ELF-1 (cell line): ENCODE measurements at places on chromosomes 11 and 22.
A peak's percentile ranks its signal among the peaks of the same experiment; 100 is the strongest.

GRCh38 chr11:72665911-72666472 lies 8.2 kb downstream of the PDE2A start:
- peak; percentile 64 for DNase-seq

GRCh38 chr11:125258291-125259032 lies 93.9 kb downstream of the PKNOX2 start:
- DNase-seq = no peak

GRCh38 chr22:36512333-36512732 lies 5.5 kb upstream of the FOXRED2 start:
- DNase-seq = no peak

DNA sequence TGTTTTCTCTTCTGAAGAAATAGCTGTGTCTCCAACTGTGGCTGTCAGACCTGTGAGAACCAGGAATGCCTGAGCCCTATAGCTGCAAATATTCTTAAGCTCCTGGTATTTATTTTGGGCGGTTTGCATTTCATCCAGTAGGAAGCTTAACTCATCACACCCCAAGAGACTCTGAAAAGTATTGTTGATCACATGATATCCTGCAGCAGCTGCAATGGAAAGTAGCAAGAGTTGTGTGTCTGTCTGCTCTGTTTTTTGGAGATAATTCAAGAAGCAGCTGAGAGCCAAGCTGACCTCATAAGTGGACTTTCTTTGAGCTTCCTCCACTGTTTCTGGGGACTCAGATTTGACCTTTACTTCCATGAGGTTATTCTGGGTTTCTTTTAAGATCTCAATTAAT lies 36.4 kb upstream of the MRPL17 start:
- DNase-seq = no peak

- DNase-seq = no peak
Observed at GRCh38 chr11:64241241-64241490, 271 bp downstream of the FKBP2 start.

- DNase-seq = peak; percentile 32
Observed at GRCh38 chr22:38802671-38803121, 8.8 kb upstream of the DNAL4 start.

DNA sequence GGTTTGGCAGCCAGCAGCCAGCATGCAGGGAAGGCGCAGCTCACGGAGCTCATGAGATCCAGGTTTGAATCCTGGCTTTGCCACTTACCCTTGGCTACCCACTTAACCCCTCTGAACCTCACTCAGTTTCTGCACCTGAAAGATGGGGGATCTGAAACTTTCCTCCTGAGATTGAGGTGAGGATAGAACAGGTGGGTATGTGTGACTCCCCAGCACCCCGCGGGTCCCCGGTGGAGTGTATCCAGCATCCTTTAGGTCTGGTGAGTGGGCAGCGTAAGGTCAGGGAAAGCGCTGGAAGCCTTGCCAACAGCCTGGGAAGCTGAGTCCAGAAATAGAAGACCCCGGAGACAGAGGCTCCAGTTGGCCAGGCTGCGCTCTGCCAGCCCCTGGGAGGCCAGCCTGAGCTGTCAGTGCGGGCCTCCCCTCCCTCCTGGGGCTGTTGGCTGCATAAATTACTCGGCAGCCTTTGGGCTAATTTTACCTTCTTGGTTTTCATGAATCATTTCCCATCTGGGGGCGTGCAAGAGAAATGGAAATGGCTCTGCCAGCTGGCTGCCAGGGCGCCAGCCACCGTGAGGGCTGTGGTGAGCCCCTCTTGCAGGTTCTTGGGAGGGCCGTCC lies 17.6 kb downstream of the PRDM11 start:
- no peak for DNase-seq

DNA sequence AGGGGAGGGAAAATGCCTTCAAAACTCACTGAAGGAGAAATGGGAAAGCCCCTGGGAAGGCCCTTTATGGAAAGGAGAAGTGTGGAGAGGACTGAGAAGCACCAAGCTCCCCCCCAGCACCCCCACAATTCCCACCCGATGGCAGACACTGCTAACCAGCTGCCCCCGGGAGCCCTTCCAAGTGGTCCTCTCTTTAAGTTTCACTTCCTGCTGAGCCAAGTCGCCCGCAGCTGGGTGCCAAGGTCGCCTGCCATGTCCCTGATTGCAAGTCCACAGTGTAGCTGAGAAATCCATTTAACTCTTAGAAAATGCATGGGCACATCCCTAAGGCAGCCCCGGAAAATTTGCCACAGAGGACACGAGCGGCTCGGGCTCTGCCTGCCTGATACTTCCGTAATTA lies 68.2 kb downstream of the GALNT18 start:
- DNase-seq = no peak

- DNase-seq = no peak
Observed at GRCh38 chr11:77959434-77959833, 35.0 kb downstream of the INTS4 start.

GRCh38 chr22:46256358-46256958 lies 6.4 kb upstream of the CDPF1 start:
- DNase-seq = peak; percentile 52

GRCh38 chr11:71084306-71085012 lies 167.9 kb downstream of the SHANK2 start:
- no peak for DNase-seq

DNA sequence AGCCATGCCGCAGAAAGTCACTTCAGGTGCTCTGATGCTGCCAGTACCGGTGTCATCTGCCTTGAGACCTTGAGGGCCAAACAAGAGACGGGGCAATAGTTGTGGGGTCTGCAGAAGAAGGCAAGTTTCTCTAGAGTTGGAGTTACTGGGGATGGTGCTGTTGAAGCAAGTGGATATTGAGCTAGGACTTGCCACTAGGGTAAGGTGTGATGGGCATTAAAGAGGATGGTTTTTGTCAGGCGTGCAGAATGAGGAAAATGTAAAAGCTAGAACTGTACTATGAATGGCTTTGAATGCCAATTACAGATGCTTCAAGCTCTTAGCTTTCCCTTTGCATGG lies 61.6 kb downstream of the TNRC6B start:
- DNase-seq = no peak

GRCh38 chr22:32409977-32410376 lies 2.1 kb downstream of the RTCB start:
- no peak for DNase-seq

DNA sequence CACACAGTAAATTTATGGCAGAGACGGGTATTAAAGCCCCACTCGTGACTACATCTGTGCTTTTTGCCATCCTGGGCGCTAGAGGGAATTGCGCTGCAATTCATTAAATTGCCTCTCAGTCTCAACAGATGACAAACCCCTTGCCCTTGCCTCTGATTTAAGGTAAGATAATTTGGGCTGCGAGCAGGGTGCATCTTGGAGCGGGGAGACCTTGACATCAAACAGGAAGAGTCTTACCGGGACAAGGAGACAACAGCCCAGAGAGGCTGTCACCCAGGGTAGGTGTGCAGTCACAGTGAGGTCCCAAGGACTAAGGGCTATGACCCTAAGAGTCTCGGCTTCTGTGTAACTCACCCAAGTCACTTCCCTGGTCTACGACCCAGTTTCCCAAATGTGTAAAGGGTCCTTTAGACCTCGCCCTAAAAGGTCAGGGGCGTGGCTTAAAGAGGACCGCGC lies 449 bp upstream of the TOM1 start:
- no peak for DNase-seq

GRCh38 chr11:28981381-28981780 lies 873.2 kb downstream of the METTL15 start:
- DNase-seq = no peak

GRCh38 chr11:119797123-119797611 lies 68.2 kb upstream of the NECTIN1 start:
- DNase-seq = peak; percentile 77

DNA sequence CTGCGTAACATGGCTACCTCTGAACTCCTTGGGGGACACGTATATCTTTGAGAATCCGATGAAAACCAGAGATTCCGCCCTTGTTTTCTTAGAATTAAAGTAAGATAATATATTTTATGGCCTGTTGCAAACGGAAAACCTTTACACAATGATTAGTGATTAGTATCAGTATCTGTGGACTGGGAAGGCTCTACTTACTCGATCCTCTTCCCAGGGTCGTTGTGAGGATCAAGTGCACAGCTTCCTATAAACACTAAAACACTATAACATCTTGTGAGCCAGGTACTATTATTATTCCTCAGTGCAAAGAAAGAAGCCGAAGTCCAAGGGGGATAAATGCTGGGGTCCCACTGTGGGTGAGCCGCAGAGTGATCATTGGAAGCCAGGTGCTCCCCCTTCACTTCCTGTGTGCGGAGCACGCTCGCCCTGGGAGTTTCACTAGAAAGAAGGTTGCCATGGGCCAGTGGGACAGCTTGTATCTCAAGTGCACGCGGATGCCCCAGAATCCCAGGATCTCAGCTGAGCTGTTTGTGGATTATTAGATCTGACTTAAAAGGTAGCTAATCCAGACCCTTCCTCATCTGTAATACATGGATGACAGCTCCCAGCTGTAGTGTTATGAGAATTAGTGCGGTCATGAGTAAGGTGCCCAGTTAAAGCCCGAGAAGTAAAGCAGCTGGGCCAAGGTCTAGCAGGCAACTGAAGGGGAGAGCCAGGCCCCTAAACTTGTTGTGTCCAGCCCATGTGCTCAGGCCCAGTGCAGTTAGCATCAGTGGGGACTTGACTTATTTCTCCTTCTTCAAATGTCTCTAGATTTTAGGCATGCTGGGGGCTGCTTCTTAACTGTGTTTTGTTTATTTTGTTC lies 839 bp downstream of the CBY1 start:
- peak; percentile 22 for DNase-seq

DNA sequence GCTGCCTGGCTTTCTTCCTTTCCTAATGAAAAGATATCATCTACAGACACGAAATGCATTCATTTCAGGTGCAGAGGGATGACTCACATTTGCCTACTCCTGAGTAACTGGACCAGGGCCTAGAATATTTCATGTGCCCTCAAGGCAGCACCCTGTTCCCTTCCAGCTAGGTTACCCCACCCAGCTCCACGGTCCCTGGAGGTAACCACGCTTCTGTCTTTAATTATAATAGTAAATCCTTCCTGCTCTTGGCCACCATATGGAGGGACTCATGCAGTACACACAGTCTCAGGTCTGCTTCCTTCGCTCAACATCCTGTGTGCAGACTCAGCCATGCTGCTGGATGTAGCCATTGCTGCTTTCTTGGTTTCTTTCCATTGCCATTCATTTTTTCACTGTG lies 22.3 kb downstream of the DHCR7 start:
- no peak for DNase-seq

GRCh38 chr11:10784232-10785145 lies 24.2 kb downstream of the EIF4G2 start:
- peak; percentile 42 for DNase-seq

DNA sequence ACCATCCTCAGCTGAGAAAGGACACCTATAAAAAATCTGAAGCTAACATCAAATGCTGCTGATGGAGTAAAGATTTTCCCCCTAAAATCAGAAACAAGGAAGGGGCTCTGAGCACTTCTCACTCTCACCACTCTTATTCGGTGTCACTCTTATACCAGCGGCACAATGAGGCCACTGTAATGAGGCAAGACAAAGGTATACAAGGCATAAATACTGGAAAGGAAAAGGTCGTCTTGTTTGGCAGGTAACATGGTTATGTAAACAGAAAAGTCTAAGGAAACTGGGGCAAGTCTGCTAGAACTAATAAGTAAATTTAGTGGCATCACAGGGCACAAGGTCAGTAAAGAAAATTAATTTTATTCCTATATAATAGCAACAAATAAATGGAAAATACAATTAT lies 8.1 kb upstream of the MOB2 start:
- no peak for DNase-seq

DNA sequence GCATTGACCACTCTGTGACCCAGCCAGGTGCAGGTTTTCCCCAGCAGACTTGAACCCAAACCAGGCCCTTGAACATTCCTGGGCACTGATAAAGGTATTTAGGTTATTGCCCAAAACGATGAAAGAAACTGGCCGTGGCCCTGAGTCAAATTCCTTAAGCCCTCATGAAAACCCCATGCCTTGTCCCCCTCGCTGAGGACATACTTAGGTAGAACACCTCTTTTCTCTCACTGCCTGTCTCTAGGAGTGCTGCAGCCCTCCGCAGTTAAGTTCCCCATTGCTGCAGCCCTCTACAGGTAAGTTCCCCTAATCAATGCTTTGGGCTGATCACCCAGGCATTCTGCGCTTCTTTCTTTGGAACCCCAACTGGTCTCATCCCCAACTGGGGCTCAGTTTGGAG lies 961.6 kb downstream of the TBC1D22A start:
- DNase-seq = no peak

GRCh38 chr11:7548659-7549274 lies 35.0 kb downstream of the PPFIBP2 start:
- peak; percentile 77 for DNase-seq

GRCh38 chr11:39461066-39461465 lies 1998.4 kb downstream of the LRRC4C start:
- no peak for DNase-seq

- no peak for DNase-seq
Observed at GRCh38 chr22:27223317-27224177, 566.2 kb downstream of the MIAT start.

DNA sequence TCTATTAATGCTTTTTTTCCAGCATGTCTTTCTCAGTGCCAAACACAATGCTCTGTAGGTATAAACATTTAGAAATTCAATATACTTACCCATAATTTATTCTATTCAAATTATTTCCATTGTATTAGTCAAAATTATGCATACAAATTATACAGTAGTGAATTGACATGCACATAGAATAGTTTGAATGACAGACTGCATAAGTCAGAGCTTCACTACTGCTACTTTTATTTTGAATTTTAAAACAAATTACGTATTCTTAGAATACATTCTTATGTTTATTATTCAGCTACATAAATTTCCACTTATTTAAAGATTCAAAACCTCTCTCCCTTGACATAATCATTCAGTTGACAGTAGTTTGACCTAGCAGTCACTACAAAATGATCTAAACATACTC lies 808.0 kb upstream of the CCDC179 start:
- DNase-seq = no peak

DNA sequence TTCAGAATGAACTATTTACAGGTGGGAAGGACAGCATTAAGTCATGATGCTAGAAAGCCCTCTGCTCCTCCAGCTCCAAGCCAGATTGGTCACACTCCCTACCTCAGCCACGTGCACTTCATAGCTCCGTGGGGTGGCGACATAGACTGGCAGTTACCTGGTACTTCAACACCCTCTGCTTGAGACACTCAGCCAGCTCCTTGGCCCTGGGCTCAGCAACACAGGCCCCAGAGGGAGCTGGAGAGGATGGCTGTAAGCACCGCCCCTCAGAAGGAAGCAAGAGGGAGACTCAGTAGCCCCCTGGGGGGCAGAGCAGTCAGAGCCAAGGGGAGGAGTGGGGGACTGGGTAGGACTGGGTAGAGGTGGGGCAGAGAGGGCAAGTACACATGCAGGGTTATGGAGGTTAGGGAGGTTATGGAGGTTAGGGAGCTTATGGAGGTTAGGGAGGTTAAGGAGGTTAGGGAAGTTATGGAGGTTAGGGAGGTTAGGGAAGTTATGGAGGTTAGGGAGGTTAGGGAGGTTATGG lies 102.1 kb upstream of the BID start:
- DNase-seq = no peak

DNA sequence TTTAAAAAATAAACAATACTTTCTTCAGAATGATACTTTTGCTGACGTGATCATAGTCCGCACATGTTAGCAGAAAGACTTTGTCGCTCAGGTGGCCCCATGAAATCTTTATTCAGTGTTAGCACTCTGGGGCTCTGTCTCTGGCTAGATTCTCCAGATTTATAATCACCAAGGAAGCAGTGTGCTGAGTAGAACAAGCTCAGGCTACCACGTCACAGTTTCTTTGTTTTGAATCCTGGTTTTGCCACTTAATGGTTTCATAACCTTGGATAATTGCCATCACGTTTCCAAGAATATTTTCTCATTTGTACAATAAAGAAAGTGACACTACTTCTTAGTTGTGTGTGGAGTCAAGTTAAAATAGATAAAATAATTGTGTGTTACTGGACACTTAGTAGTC lies 3.9 kb upstream of the MUC15 start:
- no peak for DNase-seq
